NCI-H1930 (cell line): ENCODE measurements at places on chromosomes 4 and X.

GRCh38 chr4:168707205-168707604, 210.4 kb downstream of the PALLD start:
- DNase-seq, result no peak

GRCh38 chr4:111959222-111959621, 186.0 kb upstream of the FAM241A start:
- DNase-seq, result no peak

DNA sequence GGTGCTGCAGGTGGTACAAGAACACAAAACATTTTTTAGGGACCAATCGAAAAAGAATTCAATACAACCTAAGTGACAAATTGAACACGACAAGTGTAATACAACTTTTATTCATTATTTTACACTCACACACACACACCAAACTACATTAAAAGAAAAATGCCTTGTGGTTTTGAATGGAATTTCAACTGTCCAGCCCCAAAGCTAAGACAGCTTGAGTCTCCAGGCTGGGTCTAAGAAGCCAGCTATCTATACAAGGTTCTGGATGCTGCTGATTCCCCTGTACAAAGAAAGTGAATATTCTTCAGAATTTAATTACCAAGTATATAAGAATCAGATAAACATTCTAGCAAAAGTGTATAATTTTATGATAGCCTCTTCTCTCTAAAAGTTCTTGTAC, 118.2 kb downstream of the PPP3CA start:
- DNase-seq, result no peak

DNA sequence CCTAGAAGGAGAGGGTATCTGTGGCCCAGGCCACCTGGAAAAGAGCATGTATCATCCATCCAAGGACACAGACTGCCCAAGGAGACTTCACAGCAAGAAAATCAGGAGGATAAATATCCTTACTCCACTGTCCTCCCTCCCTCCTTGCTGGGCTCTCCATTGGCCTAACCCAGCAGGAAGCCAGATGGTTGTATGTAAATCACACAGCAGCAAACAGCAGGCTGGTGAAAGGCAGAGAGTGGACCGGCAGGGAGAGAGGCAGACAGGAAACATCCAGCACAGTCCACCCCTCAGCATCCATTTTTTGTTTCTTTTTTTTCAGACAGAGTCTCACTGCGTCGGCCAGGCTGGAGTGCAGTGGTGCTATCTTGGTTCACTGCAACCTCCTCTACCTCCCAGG, 17.5 kb downstream of the TXK start:
- DNase-seq, result no peak

DNA sequence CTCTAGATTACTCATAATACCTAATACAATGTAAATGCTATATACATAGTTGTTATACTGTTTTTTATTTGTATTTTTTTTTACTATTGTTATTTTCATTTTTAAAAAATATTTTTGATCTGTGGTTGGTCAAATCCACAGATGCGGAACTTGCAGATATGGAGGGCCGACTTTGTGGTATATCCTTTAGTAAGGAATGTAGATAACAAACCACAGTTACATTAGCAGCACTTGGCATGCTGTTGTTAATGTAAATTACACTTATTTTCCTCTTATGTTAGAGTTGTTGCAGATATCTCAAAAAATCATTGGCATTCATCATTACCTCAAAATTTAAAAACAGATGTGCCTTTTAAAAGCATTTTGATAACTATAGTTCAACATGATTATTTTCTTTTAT, 151.0 kb downstream of the TMEM164 start:
- DNase-seq, result no peak

GRCh38 chrX:152640034-152640818, 2.5 kb downstream of the GABRQ start:
- DNase-seq, result no peak

GRCh38 chr4:148574502-148574901, 132.3 kb upstream of the NR3C2 start:
- no peak for DNase-seq

DNA sequence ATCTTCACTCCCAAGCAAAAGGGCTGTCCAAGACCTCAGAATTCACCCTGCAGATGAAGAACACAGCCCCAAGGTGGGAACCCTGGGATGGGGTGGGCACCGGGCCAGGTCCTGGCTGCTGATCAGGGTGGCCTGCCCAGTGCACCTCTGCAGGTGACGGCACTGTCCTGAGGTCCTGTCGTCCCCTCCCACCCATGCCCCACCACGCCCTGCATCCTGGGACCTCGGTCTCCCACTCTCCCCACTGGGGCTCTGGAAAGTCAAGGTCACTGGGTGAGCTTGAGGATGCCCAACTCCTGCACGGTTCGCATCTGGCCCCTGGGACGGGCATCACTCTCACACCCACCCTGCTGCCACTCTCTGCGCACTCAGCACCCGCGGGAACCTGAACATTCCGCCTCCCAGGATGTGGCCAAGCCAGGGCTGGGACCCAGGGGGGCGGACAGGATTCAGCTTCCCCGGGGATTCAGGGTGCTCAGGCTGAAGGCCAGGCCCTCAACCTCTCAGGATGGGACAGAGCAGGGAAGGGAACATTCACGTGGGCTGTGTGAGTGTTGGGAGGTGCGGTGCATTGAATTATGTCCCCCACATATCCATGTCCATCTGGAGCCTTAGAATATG, 115.9 kb downstream of the CPZ start:
- DNase-seq, result no peak

DNA sequence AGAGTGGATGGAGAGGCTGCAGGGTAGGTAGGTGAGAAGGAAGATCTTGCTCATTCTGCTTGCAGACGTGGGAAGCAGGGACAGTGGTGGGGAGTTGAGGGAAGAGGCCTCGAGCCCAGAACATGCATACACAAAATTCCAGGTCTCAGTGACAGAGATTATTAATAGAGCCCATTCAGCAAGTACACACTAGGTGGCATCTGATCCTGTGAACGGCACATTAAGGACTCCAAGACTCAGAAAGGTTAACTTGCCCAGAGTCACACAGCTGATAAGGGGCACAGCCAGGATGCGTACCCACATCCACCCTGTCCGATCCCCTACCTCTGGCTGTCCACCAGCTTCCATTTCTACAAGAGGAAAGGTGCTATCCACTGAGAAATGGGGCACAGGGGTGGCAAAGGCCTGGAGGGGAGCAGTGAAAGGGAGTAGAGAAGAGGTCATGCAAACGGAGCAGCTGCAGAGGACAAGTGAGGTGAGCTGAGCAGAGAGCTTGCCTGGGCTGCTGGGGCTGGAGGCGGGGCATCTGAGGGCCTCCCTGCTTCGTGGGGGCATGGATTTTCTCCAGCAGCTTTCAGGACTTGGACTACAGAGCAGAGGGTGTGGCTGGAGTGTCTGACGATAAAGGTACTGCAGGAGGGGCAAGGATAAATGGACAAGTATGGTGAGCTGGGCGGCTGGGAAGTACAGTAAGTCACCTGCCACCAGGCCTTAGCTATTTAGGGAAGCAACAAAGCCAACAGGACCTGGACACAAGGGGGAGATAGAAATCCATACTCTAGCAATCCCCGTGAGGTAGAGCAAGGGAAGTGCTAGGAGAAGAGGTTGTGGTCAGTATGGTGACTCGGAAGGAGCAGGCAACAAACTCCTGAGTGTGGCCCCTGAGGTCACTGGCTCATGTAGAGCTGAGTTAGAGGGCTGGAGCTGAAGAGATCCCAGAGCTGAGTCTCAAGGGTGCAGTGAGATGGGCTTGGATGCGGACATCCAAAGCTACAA, 11.2 kb downstream of the IDS start:
- no peak for DNase-seq

DNA sequence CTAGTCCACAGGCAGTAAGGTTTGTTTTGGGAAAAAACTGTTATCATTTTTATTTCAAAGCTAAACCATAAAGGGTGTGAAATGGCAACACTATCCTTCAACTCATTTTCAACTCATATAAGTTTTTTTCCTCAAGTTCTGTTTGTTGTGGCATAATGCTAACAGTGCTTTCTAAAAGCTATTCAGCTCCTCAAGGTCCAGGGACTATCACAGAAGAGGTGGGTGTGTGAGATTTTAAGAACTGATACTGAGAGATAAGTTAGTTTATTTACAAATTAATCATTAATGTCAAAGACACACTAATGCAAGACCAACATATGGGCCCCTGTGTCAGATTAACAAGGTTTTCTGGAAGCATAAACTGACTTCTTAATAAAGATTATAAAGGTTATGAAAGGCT, 11.8 kb downstream of the UGT2B15 start:
- DNase-seq, result no peak

- DNase-seq, result peak; percentile 18
Measured at GRCh38 chrX:49710744-49711319, 15.0 kb upstream of the PAGE1 start.

- peak; percentile 20 for DNase-seq
Measured at GRCh38 chr4:80196259-80196921, 913 bp upstream of the PRDM8 start.
